ENCODE measurements at places on chromosomes 11 and 22. TPM values are rescaled to one million over a fixed set of nuclear protein-coding genes. Genes with fewer than 3 reads are reported as not detected.

DNA sequence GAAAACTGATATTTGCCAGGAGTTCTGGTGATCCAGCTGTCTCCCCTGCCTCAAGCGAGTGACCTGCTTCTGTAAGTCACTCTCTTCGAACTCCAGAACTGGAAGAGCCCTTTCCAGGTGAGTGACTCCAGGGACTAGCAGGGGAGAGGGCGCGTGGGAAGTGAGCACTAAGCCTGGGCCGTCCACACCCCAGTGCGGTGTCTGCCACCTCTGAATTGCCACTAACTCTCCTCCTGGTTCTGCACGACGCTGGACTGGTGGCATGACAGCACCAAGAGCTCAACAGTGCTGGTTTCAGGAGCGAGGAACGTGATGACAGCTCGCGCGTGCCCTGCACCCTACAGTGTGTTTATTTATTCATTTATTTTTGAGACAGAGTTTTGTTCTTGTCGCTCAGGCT lies 22.9 kb downstream of the KIAA0930 start:
- no peaks in the 10 kb centered on the region for H3K36me3 ChIP-seq
- no peak for DNase-seq
- H3K27me3 ChIP-seq: no peaks in the 10 kb centered on the region
- no peak overlapping the region for H3K4me3 ChIP-seq

- H3K27ac ChIP-seq: no peak overlapping the region
- no peak for DNase-seq
- H3K27me3 ChIP-seq: no peaks in the 10 kb centered on the region
- no peaks in the 10 kb centered on the region for H3K4me1 ChIP-seq
- H3K36me3 ChIP-seq: no peaks in the 10 kb centered on the region
These were observed 33.6 kb upstream of the FIBIN start for GRCh38 chr11:26960281-26960680.

GRCh38 chr11:12922980-12923507 lies 86.1 kb upstream of the RASSF10 start:
- no peaks in the 10 kb centered on the region for H3K4me1 ChIP-seq
- DNase-seq: no peak
- H3K27me3 ChIP-seq: peaks cover 14% of the 10 kb centered on the region
- no peak overlapping the region for H3K4me3 ChIP-seq
- H3K36me3 ChIP-seq: no peaks in the 10 kb centered on the region
- H3K27ac ChIP-seq: no peak overlapping the region

Gene OR5P2
- not detected for total RNA-seq

Gene TIMM10
- total RNA-seq: 48.1 TPM

Gene FOXR1
- not detected for total RNA-seq

DNA sequence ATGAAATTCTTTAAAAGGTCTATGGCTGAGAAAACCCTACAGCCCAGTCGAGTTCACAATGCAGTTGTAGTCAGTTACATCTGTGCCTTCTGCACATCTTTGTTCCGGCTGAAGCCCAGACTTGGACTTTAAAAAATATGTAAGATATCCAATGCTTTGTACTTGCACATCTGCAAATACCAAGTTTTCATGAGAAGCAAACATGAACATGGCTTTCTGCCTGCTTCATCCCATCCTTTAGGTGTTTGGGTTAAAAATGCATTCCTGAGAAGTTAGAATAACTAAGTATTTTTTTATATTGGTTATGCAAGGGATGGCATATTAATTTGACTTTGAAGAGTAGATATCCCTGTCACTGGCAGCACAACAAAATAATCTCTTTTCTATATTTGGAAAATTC lies 528.4 kb downstream of the METTL15 start:
- H3K4me3 ChIP-seq: no peak overlapping the region
- DNase-seq: no peak
- H3K27me3 ChIP-seq: no peaks in the 10 kb centered on the region
- H3K4me1 ChIP-seq: no peaks in the 10 kb centered on the region

- H3K27ac ChIP-seq: no peak overlapping the region
- H3K27me3 ChIP-seq: no peaks in the 10 kb centered on the region
- H3K36me3 ChIP-seq: no peaks in the 10 kb centered on the region
- H3K4me1 ChIP-seq: no peaks in the 10 kb centered on the region
- peak; percentile 85 for DNase-seq
These were observed 36.0 kb upstream of the CSNK1E start for GRCh38 chr22:38353142-38353629.

- H3K27me3 ChIP-seq: peaks cover 17% of the 10 kb centered on the region
- no peak overlapping the region for H3K27ac ChIP-seq
- no peak overlapping the region for H3K4me3 ChIP-seq
- H3K36me3 ChIP-seq: no peaks in the 10 kb centered on the region
- H3K4me1 ChIP-seq: no peaks in the 10 kb centered on the region
These were observed 55.1 kb upstream of the SYT9 start for GRCh38 chr11:7196396-7197146.

Gene PGAP2
- total RNA-seq: 22.7 TPM

- no peaks in the 10 kb centered on the region for H3K27me3 ChIP-seq
- H3K4me1 ChIP-seq: no peaks in the 10 kb centered on the region
- H3K27ac ChIP-seq: no peak overlapping the region
- H3K36me3 ChIP-seq: no peaks in the 10 kb centered on the region
These were observed 42.5 kb downstream of the TBX1 start for GRCh38 chr22:19802894-19803735.

DNA sequence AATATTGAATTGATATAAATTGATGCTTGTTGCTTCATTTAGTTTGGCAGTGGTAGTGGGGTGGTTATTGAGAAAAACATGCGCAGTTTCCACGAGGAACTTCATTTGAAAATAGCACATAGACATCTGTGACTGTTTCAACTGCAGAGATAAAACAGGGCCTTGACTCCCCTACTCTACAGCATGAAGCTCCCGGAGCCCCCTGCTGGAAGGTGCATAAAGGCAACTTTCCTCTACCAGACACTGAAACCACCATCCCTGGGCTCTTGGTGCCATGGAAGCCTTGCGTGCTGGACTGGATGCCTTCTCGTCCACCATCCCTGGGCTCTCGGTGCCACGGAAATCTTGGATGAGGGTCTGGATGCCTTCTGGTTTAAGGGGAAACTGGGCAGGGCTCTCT lies 195.9 kb downstream of the CSNK2A3 start:
- DNase-seq: no peak
- no peak overlapping the region for H3K27ac ChIP-seq
- H3K27me3 ChIP-seq: peaks cover 5% of the 10 kb centered on the region
- peaks cover 11% of the 10 kb centered on the region for H3K4me1 ChIP-seq
- no peak overlapping the region for H3K4me3 ChIP-seq

- H3K27ac ChIP-seq: no peak overlapping the region
- no peaks in the 10 kb centered on the region for H3K27me3 ChIP-seq
- H3K4me3 ChIP-seq: no peak overlapping the region
- peaks cover 65% of the 10 kb centered on the region for H3K36me3 ChIP-seq
These were observed 23.7 kb upstream of the PDE3B start for GRCh38 chr11:14619603-14620531.

Data from activated naive CD8-positive, alpha-beta T cell treated with anti-CD3 and anti-CD28 coated beads, Interleukin-2, amount 10 ng/mL, durations not matched to agents 7 days and 5 days (primary cell).